ENCODE measurements at places on chromosomes 16 and 17. TPM values are rescaled to one million over a fixed set of nuclear protein-coding genes. Genes with fewer than 3 reads are reported as not detected.

PIRT gene
- polyA plus RNA-seq: not detected

ST6GALNAC2 gene
- polyA plus RNA-seq: 0.58 TPM

MMP25 gene
- polyA plus RNA-seq: 0.40 TPM

ENPP7 gene
- polyA plus RNA-seq: 0.40 TPM

All from B cell (primary cell).